Central memory CD4-positive, alpha-beta T cell (primary cell): ENCODE measurements at places on chromosomes 5 and 9.

- DNase-seq = no peak
Observed at GRCh38 chr5:149827086-149827485, 97.0 kb downstream of the PPARGC1B start.

- DNase-seq = no peak
Observed at GRCh38 chr5:60299944-60300343, 400.0 kb downstream of the DEPDC1B start.

- peak; percentile 6 for DNase-seq
Observed at GRCh38 chr5:132714456-132715307, 22.7 kb downstream of the KIF3A start.

DNA sequence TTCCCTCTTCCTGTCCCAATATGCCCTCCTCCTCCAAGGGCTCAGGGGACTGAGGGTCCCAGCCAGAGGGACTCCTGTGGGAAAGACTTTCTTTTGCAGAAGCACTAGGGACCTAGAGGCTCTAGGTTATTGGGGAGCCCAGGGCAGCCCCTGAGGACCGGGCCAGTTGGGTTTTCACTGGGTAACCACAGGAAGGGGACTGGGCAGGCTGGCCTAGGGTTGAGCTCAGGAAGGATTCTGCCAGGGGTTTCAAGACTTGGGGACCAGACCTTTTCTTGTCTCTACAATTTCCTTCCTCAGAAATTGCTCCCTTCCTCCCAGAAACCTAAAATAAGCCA lies 24.4 kb upstream of the HMCN2 start:
- DNase-seq = no peak

- no peak for DNase-seq
Observed at GRCh38 chr5:1806974-1807373, 5.8 kb downstream of the NDUFS6 start.

DNA sequence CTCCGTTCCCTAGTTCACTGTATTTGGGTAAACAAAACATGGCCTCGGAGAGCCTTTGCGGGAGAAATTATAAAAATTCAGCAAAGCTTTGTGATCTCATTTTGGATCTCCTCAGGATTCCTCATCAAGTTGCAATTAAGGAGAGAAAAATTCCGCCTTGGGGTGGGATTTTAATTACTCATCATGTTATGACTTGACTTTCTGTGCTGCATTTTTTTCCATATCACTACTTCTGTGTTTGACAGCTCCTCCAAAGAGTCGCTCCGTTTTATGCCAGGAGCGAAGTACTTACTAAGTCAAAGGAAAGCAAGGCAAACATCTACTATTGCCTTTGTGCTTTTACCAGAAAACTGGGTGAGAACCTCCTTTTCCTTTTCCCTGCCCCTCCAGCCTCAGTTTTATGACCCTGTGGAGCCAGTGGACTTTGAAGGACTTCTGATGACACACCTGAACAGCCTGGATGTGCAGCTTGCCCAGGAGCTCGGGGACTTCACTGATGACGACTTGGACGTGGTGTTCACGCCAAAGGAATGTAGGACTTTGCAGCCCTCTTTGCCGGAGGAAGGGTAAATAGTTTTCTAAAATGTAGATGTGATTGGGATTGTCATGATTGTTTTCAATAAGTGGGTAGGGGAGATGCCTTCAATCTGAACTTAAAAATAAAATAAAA lies 71.5 kb downstream of the DOCK8 start:
- DNase-seq = no peak

- no peak for DNase-seq
Observed at GRCh38 chr9:68781928-68782327, 76.9 kb downstream of the PIP5K1B start.

DNA sequence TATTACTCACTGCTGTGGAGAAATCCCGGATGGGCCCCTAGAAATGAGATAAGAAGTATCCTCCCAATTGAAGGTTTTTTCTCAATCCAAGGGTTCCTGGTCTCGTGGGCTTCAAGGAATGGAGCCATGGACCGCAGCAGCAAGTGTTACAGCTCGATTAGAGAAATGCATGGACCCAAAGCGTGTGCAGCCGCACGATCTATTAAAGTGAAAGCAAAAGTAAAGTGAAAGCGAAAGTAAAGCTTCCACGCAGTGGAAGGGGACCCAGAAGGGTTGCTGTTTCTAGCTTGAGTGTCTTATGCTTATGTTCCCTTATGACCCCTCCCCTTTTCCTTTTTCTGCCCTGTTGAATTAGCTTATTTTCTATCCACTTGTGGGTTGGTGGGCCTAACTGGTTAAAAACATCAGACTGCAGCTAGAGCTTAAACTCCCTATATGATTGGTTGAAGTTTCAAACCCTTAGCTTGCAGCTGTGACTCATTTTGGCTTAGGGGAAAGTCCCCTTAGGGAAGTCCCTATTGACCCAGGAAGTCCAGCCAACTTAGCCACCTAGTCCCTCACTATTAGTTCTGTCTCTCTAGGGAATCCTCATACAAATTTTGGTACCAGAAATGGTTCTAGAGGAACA lies 1111.8 kb downstream of the TAF11L14 start:
- DNase-seq = peak; percentile 64

DNA sequence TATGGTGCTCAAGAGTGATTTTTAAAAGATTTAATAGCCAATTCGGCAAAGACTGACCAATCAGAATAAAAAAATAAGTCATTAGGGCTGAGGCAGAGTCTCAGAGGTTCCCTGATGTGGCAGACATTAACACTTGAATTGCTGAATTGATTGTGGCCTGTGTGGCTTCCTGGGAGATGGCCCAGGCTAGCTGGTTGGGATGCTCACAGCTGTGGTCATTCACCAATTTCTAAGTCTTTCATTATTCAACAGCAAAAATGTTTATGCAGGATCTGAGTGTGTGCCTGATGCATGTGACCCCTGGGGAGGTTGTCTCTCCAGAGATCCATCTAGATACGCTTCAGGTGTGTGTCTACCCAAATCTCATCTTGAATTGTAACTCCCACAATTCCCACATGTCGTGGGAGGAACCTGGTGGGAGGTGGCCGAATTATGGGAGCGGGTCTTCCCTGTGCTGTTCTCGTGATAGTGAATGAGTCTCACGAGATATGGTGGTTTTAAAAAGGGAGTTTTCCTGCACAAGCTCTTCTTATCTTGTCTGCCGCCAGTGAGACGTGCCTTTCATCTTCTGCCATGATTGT lies 632.6 kb upstream of the SEMA6A start:
- no peak for DNase-seq

DNA sequence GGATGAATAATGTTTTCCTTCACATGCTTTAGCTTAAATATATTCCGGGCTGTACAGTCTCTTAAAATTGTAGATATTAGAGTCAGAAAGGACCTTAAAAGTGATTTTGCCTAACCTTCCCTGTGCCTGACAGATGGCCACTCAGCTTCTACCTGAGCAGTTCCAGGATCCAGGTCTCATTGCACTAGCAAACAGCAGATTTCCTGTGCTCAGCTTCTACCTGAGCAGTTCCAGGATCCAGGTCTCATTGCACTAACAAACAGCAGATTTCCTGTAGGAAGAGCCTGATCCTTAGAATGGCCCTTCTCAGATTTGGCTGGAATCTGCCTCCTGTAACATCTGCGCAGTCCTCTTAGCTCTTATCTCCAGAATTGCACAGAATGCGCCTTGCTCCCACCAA lies 219.8 kb downstream of the AOPEP start:
- no peak for DNase-seq

- no peak for DNase-seq
Observed at GRCh38 chr9:68489646-68490045, 51.0 kb downstream of the TMEM252 start.

GRCh38 chr9:24721621-24722020 lies 175.9 kb upstream of the IZUMO3 start:
- DNase-seq = no peak

GRCh38 chr9:118984607-118985006 lies 384.6 kb downstream of the BRINP1 start:
- no peak for DNase-seq

- no peak for DNase-seq
Observed at GRCh38 chr9:123089790-123090189, 56.3 kb downstream of the GPR21 start.

- DNase-seq = peak; percentile 66
Observed at GRCh38 chr9:99820685-99821395, 845 bp upstream of the NR4A3 start.

DNA sequence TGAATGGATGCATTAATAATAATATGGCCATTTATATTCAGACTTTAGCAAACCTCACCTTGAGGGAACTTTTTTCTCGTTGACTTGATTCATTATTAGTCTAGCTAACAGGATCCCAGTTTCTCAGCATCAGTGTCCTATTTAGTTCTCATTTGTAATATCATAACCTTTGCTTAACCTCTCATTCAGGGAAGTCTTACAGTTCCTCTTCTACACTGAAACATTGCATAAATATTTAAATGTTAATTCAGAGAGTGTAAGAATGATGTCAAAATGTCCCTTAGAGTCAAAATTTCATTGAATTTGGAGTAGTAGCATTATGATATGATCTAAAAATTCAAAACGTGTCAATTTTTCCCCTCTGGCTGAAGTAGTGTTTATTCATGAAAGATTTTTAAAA lies 650.1 kb downstream of the EFNA5 start:
- DNase-seq = no peak

DNA sequence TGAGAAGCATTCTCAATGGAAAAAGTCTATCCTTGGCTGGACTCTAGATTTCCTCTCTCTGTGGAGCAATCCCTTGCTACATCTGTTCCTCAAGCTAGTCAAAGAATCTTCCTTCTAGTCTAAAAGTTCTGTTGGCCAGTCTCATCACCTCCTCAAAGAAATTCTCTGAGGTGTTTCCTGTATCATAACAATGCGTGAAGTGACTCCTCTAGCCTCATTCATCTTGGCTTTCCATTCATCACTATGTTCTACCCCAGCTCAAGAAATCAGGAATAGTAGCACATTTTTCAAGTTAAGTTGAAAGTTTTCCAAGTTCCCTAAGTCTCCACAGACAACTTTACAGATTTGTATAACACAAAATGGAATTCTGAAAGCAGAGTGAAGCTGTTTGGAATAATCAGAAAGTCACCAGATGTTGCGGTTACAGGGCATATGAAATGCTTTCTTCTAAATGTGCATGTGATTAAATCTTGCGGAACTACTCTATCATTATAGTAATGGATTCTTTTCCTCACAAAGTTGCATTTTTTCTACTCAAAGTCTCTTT lies 176.6 kb upstream of the FREM1 start:
- DNase-seq = no peak

GRCh38 chr9:36431078-36431477 lies 31.0 kb upstream of the RNF38 start:
- DNase-seq = no peak

- DNase-seq = no peak
Observed at GRCh38 chr9:95565982-95566381, 49.2 kb upstream of the PTCH1 start.

GRCh38 chr5:26482810-26483375 lies 555.5 kb downstream of the CDH9 start:
- DNase-seq = no peak

GRCh38 chr5:68745448-68745847 lies 348.4 kb upstream of the SLC30A5 start:
- no peak for DNase-seq

- DNase-seq = no peak
Observed at GRCh38 chr9:11417782-11418181, 805.0 kb upstream of the PTPRD start.

DNA sequence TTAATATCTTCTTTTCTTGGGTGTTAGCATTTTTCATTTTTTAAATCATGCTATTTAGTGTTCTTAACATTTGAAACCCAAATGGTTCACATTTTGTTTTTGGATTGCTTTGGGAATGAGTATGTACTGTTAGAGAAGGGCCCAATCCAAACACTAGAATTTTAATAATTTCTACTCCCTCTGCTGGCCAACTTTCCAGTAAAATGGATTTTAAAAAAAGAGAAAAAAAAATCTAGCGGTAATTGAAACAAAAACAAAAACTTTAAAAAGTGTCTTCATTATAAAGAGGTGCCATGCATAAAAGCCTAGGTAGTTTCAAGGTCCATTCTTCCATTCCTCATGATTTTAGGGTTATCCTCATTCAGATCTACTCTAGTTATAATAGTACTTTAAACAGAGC lies 32.1 kb upstream of the RICTOR start:
- peak; percentile 9 for DNase-seq

- DNase-seq = no peak
Observed at GRCh38 chr5:127231118-127231517, 59.5 kb upstream of the MEGF10 start.

- no peak for DNase-seq
Observed at GRCh38 chr5:141714542-141715310, 32.7 kb upstream of the ARAP3 start.

- no peak for DNase-seq
Observed at GRCh38 chr5:16806711-16807546, 129.2 kb downstream of the MYO10 start.

DNA sequence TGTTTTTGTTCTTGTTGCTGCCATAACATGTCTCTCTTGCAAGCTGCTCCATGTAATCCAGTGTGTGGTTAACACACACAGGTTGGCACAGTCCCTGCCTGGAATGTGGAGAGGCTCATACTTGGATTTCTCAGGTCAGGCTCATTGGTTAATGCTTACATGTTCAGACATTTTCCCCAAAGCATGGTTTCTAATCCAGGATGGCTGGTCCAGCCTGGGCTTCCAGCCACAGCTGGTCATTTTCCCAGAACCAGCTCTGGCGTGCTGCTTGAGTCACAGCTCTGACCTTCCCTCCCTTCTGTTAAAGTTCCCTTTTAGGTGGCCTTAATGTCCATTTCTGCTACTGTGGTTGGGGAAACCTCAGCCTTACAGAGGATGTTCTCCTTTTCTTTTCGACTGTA lies 294.3 kb downstream of the TAF11L14 start:
- no peak for DNase-seq

DNA sequence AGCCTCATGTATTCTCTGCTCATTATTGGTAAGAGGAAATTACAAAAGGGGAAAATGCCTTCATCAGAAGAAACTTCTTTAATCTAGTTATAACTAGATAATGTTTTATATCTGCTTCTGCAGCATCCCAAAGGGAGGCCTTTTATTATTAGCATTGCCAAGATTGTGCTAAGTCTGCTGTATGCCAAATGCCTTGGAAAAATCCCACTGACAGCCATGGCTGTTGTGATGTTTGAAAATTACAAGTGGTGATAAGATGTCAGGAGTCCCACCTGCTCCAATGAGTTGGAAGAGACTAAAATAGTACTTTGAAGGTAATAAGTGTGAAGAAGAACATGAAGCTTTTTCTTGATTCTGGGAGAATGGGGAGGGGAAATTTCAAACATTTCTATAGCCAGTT lies 345.0 kb downstream of the GABRB2 start:
- no peak for DNase-seq

- no peak for DNase-seq
Observed at GRCh38 chr5:131825404-131826013, 28.7 kb upstream of the FNIP1 start.

GRCh38 chr9:100590481-100590880 lies 12.6 kb downstream of the CAVIN4 start:
- DNase-seq = no peak

DNA sequence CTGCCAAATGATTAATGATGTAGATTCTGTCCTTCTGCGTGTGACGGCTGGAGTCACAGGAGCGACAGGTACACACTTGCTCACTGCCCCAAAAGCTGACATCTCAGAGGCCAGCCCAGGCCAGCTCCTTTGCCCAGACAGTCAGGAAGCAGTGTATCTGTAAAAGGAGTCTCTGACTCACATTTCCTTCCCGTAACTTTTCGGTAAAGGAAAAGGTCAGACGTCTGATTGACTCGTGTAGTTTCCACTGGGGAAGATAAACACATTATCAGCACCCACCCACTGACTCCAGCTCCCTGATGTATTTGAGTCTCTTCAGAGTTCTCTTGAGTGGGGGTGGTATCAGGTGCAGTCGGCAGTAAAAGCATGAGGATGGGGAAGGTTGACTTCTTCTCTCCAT lies 64.4 kb upstream of the WWC1 start:
- DNase-seq = no peak
